Cardiac atrium fibroblast (primary cell): ENCODE measurements at places on chromosomes 12 and 14. TPM values are rescaled to one million over a fixed set of nuclear protein-coding genes. Genes with fewer than 3 reads are reported as not detected.

The DYRK4 gene
- total RNA-seq: 38.8 and 58.3 TPM in 2 replicates

The PMEL gene
- 3.1 and 9.9 TPM in 2 replicates for total RNA-seq

The P2RX7 gene
- total RNA-seq: not detected in 2 replicates

The ABCC9 gene
- under 0.01 and 0.16 TPM in 2 replicates for total RNA-seq

The NR4A1 gene
- total RNA-seq: 22.0 and 122 TPM in 2 replicates

The GPRC5D gene
- not detected in 2 replicates for total RNA-seq

The ACADS gene
- total RNA-seq: 11.7 and 22.4 TPM in 2 replicates

The SMIM41 gene
- total RNA-seq: not detected in 2 replicates

The B3GNT4 gene
- total RNA-seq: 1.9 and 2.5 TPM in 2 replicates

The DDX24 gene
- total RNA-seq: 91.5 and 96.1 TPM in 2 replicates

The MYL2 gene
- not detected in 2 replicates for total RNA-seq

The RNASE7 gene
- total RNA-seq: not detected in 2 replicates

The SERPINA5 gene
- total RNA-seq: 1.1 and 1.5 TPM in 2 replicates

The CPNE6 gene
- total RNA-seq: not detected in 2 replicates

The ESR2 gene
- total RNA-seq: not detected in 2 replicates

The KLRB1 gene
- total RNA-seq: not detected in 2 replicates

The GUCY2C gene
- not detected in 2 replicates for total RNA-seq

The CCND2 gene
- 39.4 and 56.4 TPM in 2 replicates for total RNA-seq
